Endothelial cell of umbilical vein (primary cell): ENCODE measurements at places on chromosomes 16 and 17. TPM values are rescaled to one million over a fixed set of nuclear protein-coding genes. Genes with fewer than 3 reads are reported as not detected.

DNA sequence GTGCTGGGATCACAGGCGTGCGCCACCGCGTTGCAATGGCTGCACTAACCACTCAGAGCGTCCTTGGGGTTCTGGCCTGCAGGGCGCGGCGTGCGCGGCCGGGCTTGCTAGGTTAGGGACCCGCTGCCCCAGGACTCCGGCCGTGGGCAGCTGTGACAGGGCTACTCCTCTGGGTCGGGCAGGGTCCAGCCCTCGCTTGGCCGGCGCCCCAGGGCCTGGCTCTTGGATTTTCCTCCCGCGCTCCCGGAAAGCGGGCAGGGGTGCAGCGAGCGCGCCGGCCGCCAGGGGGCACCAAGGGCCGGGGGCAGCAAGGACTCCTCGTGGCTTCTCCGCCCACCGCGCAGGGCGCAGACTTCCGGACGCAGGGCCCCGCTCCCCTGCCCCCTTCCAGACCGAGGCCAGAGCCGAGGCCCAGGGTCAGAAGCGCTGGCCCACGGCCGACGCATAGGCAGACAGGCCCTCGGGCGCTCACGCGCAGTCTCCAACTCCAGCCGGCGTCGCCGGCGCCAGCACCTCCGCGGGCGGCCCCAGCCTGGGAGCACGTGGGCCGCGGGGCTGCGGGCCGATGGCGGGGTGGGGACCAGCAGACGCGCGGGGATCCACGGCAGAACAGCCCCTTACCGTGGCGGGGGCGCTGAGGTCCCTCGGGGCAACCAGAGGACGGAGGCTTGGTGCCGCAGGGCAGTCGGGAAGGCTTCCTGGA, 355 bp downstream of the TLE7 start:
- H3K36me3 ChIP-seq, result no peaks in the 10 kb centered on the region
- DNase-seq, result no peak
- H3K27me3 ChIP-seq, result no peaks in the 10 kb centered on the region
- H3K4me1 ChIP-seq, result no peaks in the 10 kb centered on the region
- H3K4me3 ChIP-seq, result no peak overlapping the region

GRCh38 chr16:65767125-65767524, 599.4 kb upstream of the CDH5 start:
- H3K27me3 ChIP-seq, result no peaks in the 10 kb centered on the region
- H3K36me3 ChIP-seq, result no peaks in the 10 kb centered on the region
- no peak for DNase-seq
- no peaks in the 10 kb centered on the region for H3K4me1 ChIP-seq
- H3K27ac ChIP-seq, result no peak overlapping the region

TNRC6A gene
- polyA plus RNA-seq, result 39.3 and 51.5 TPM in 2 replicates

DNA sequence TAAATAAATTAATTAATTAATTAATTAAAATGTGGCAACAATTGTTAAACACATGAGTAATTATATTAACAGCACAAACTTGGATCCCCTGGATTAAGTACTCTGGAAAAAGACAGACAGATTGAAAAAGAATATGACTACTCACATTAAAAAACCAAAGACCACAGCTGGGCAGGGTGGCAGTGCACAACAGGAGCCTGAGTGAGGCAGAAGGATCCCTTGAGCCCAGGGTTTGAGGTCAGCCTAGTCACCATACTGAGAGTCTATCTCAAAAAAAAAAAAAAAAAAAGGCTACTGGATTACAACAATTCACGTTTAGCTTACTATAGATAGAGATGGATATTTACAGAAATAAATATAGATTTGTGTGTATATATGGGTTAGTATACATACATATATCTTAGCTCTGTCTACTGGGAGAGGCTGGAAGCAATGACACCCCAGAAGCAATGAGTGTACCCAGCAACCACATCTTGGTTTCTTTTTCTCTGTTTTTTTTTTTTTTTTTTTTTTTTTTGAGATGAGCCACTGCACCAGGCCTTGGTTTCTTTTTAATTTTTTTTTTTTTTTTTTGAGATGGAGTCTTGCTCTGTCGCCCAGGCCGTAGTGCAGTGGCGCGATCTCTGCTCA, 10.6 kb upstream of the SUZ12 start:
- no peak overlapping the region for H3K27ac ChIP-seq
- no peak overlapping the region for H3K4me3 ChIP-seq
- H3K27me3 ChIP-seq, result no peaks in the 10 kb centered on the region
- H3K36me3 ChIP-seq, result no peaks in the 10 kb centered on the region
- no peaks in the 10 kb centered on the region for H3K4me1 ChIP-seq

SEZ6L2 gene
- polyA plus RNA-seq, result 4.5 and 5.6 TPM in 2 replicates

DNA sequence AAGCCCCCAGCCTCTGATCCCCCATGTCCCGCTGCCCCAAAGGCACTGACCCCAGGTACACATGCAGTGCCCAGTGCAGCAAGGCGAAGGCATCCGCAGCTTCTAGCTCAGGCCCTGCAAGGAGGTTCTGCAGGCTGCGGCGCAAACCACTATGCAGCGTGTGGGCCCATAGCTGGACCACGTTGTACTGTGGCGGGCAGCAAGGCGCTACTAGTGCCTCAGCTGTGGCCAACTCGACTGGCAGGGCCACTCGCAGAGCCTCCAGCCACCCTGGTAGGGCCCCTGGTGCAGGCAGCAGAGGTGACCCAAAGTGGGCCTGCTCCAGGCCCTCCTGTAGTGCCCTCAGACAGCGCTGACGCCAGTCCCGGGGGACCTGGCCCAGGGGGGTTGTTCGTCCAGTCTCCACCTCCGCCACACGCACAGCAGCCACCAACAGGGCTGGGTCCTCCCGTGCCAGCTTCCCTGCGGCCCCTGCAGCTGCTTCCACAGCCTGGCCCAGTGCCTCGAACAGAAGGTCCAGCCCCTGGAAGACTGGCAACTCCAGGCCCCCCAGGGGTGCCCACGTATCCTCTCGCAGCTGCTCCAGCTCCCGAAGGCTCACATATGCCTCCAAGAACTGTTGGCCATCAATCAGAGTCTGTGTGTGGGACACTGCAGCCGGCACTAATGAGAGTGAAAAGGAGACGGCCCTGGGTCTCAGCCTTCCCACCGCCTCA, 2.6 kb downstream of the EXOC3L1 start:
- no peaks in the 10 kb centered on the region for H3K27me3 ChIP-seq
- H3K4me3 ChIP-seq, result no peak overlapping the region
- DNase-seq, result no peak

WWP2 gene
- polyA plus RNA-seq, result 17.9 and 22.4 TPM in 2 replicates

TPSD1 gene
- polyA plus RNA-seq, result not detected in 2 replicates

KIAA0513 gene
- polyA plus RNA-seq, result 1.8 and 2.2 TPM in 2 replicates

MT2A gene
- polyA plus RNA-seq, result 260 and 276 TPM in 2 replicates

DNA sequence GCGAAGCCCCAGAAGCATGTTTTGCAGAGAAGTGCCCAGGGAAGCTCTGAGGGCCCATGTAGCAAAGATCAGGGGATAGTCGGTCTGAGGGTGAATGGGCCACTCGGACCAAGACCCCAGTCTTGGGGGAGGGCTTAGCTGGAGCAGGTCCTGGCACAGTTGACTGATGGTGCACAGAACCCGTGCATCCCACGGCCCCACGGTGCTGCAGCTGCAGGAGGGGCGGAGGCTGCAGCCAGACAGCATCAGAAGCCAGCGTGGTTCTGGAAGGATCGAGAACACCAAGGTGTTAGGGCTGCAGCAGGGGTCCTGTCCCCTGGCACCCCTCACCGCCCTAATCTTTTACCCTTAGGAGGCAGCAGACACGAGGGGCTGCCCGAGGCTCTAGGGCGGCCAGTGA, 6.5 kb upstream of the MC1R start:
- no peak overlapping the region for H3K27ac ChIP-seq
- H3K4me3 ChIP-seq, result no peak overlapping the region
- H3K4me1 ChIP-seq, result peaks cover 3% of the 10 kb centered on the region
- peaks cover 6% of the 10 kb centered on the region for H3K36me3 ChIP-seq
- no peaks in the 10 kb centered on the region for H3K27me3 ChIP-seq

DNA sequence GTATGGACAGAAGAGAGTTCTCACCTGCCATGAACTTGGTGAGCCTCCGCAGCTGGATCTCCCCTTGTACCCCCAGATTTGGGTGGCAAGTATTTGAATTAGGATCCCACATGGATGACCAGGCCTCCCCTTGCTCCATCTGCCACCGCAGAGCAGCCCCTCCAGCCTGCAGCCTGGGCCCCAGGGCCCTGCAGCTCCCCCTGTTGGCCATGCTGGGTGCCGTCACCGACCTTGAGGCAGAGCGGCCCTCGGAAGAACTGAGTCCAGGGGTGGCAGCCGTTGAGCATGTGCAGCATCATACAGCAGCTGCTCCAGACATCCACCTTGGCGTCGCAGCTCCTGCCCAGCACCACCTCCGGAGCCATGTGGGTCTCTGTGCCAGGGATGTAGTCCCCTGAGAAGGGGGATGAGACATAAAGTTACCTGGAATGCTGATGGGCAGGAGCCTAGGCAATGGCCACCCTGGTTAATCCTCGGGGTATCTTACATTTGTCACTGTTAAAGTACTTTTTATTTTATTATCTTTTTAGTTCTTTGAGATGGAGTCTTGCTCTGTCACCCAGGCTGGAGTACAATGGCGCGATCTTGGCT, 9.0 kb upstream of the SPATA32 start:
- peaks cover 12% of the 10 kb centered on the region for H3K4me1 ChIP-seq
- peaks cover 11% of the 10 kb centered on the region for H3K36me3 ChIP-seq
- no peak for DNase-seq
- H3K27ac ChIP-seq, result no peak overlapping the region
- no peaks in the 10 kb centered on the region for H3K27me3 ChIP-seq
- no peak overlapping the region for H3K4me3 ChIP-seq

DNA sequence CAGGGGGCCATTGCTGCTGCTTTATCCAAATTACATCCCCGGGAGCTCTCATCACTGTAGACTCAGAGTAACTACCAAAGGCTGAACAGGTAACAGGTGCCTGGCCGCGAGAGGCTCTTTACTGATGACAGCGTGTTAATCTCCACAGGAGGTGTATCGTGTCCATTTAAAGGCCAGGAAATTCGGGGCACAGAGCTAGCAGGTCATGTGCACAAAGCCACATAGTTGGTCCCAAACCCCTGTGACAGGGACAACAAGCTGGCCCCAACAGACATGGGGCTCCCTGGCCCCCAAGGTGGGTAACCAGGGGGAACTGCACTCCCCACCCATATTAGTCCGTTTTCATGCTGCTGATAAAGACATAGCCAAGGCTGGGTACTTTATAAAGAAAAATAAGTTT, 55.3 kb upstream of the RBFOX3 start:
- DNase-seq, result no peak
- H3K27ac ChIP-seq, result no peak overlapping the region
- H3K4me3 ChIP-seq, result no peak overlapping the region
- H3K27me3 ChIP-seq, result no peaks in the 10 kb centered on the region
- H3K36me3 ChIP-seq, result no peaks in the 10 kb centered on the region

MMP25 gene
- 0.08 and 0.13 TPM in 2 replicates for polyA plus RNA-seq

DNA sequence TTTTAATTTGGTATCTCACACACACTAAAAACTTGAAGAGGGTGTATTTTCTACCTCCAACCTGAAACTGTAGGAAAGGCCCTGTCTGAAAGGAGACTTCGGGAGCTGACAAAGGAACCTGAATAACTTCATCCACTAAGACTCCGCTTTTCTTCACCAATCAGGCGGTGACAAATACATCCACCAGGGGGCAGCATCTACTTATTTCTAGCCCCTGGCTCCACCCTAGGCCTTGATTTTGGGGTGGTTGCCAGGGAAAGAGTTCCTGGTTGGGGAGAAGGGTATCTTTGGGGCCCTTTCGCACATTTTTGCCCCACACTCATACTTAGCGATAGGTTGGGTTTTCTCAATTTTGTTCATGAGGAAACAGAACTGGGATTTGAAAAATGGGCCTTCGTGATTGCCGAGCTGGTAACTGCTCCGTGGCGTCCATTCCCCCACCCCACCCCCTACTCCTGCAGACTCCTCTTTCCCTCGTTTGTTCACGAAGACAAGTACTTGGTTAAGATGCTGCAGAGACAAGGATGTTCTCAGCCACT, 4.8 kb upstream of the ARL4D start:
- no peak overlapping the region for H3K4me3 ChIP-seq
- H3K27me3 ChIP-seq, result no peaks in the 10 kb centered on the region
- no peak overlapping the region for H3K27ac ChIP-seq
- H3K4me1 ChIP-seq, result peaks cover 8% of the 10 kb centered on the region

- DNase-seq, result no peak
- no peaks in the 10 kb centered on the region for H3K36me3 ChIP-seq
- no peak overlapping the region for H3K27ac ChIP-seq
- H3K27me3 ChIP-seq, result no peaks in the 10 kb centered on the region
Measured at GRCh38 chr16:17451843-17452242, 18.9 kb downstream of the XYLT1 start.

- DNase-seq, result peak; percentile 43
- no peak overlapping the region for H3K27ac ChIP-seq
- H3K36me3 ChIP-seq, result no peaks in the 10 kb centered on the region
- H3K4me1 ChIP-seq, result peaks cover 2% of the 10 kb centered on the region
Measured at GRCh38 chr17:80774643-80775281, 216.9 kb upstream of the CHMP6 start.

DNA sequence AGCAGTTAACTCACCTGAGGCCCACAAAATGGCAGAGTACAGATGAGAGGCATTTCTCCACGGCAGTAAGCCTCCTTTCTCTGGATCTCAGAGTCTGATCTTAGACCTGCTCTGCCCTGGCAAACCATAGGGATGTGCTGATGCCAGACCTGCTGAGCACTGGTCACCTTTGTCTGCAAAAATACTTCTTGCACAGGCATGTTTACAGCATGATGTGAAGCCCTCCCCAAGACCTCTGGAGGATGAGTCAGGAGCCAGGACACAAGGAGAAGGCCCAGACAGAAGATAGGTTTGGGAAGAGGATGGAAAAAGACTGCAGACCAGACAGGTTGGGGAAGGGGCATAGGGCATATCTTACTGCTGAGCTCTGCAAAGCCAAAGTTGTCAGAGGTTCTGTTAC, 426.6 kb downstream of the PMP22 start:
- H3K27ac ChIP-seq, result no peak overlapping the region
- no peaks in the 10 kb centered on the region for H3K36me3 ChIP-seq
- H3K4me1 ChIP-seq, result no peaks in the 10 kb centered on the region
- no peaks in the 10 kb centered on the region for H3K27me3 ChIP-seq
- no peak overlapping the region for H3K4me3 ChIP-seq
- no peak for DNase-seq

DNA sequence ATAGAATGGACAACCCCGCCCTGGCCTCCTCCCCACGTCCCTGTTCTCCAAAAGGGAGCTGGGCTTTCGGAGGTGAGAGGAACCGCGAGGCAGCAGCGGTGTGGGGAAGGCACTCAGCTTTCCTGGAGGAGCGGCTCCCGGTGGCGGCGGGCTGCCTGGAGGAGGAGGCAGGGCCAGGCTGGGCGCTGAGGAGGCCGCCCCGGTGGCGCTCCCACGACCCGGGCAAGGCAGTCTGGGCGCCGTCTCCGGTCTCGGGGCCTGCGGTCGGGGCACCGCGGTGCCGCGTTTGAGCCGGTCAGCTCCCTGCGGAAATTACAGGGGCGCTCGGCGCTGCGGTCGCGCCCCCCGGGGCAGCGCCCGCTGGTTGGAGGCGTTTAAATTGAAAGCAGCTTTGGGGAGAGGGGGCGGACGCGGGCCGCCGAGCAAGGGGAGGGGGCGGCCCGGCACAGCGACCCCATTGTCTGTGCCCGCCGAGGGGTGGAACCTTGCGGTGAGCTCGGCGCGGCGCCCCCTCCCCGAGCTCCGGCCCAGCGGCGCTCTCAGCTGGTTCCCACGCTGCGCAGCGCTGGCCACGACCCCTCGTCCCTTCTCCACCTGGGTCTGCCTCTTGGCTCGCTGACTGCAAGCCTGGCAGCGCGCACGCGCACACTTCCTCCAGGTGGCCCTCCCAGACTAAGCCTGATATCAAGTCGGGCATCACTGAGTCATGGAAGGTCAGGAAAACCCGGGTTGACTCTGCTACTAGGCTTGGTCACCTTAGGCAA, 58.7 kb upstream of the DLX4 start:
- H3K27me3 ChIP-seq, result peaks cover 71% of the 10 kb centered on the region
- H3K4me1 ChIP-seq, result no peaks in the 10 kb centered on the region
- no peaks in the 10 kb centered on the region for H3K36me3 ChIP-seq
- peak; percentile 2 for DNase-seq

TOX3 gene
- polyA plus RNA-seq, result not detected in 2 replicates

PRR35 gene
- not detected in 2 replicates for polyA plus RNA-seq

- peak overlapping the region; percentile 0 for H3K27ac ChIP-seq
- H3K27me3 ChIP-seq, result peaks cover 7% of the 10 kb centered on the region
- H3K36me3 ChIP-seq, result no peaks in the 10 kb centered on the region
- H3K4me3 ChIP-seq, result peak overlapping the region; percentile 52
Measured at GRCh38 chr17:41785859-41786226, 668 bp downstream of the JUP start.
